ENCODE measurements at places on chromosomes 4 and X.

GRCh38 chrX:65976161-65976560 is 63.7 kb downstream of the VSIG4 start:
- no peak for DNase-seq

- DNase-seq, result peak; percentile 78
These were observed 24.4 kb downstream of the ENOX2 start for GRCh38 chrX:130878350-130879341.

- peak; percentile 57 for DNase-seq
These were observed 189.1 kb upstream of the C1QTNF7 start for GRCh38 chr4:15238720-15239119.

GRCh38 chr4:112884406-112884805 is 165.0 kb upstream of the ANK2 start:
- DNase-seq, result no peak

- no peak for DNase-seq
These were observed 56.6 kb upstream of the MAB21L2 start for GRCh38 chr4:150525321-150525868.

GRCh38 chr4:6446130-6446482 is 26.3 kb downstream of the PPP2R2C start:
- DNase-seq, result no peak

- DNase-seq, result no peak
These were observed 142.7 kb downstream of the TENM3 start for GRCh38 chr4:182385897-182386296.

All from fibroblast of the conjunctiva (primary cell).